T-helper 9 cell (primary cell): ENCODE measurements at places on chromosomes 7 and 10.
A peak's percentile ranks its signal among the peaks of the same experiment; 100 is the strongest.

DNA sequence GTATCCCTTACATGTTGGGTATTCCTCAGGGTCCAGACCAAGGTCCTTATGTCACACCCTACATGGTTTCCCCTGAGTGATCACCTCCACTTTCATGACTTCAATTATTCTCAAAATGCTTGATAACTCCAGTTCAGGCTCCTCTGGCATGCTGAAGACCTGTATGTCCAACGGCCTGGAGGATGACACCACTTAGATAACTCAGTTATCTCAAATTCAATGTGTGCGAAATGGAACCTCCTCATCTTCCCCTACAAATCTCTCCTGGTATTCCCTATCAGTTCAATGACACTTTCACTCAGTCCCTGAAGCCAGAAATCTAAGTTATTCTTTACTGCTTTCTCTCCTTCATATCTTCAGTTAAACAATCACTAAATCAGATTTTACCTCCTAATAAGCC is 8.7 kb upstream of the LUC7L2 start:
- DNase-seq, result no peak

- DNase-seq, result no peak
Observed at GRCh38 chr7:152591976-152592375, 84.0 kb downstream of the XRCC2 start.

DNA sequence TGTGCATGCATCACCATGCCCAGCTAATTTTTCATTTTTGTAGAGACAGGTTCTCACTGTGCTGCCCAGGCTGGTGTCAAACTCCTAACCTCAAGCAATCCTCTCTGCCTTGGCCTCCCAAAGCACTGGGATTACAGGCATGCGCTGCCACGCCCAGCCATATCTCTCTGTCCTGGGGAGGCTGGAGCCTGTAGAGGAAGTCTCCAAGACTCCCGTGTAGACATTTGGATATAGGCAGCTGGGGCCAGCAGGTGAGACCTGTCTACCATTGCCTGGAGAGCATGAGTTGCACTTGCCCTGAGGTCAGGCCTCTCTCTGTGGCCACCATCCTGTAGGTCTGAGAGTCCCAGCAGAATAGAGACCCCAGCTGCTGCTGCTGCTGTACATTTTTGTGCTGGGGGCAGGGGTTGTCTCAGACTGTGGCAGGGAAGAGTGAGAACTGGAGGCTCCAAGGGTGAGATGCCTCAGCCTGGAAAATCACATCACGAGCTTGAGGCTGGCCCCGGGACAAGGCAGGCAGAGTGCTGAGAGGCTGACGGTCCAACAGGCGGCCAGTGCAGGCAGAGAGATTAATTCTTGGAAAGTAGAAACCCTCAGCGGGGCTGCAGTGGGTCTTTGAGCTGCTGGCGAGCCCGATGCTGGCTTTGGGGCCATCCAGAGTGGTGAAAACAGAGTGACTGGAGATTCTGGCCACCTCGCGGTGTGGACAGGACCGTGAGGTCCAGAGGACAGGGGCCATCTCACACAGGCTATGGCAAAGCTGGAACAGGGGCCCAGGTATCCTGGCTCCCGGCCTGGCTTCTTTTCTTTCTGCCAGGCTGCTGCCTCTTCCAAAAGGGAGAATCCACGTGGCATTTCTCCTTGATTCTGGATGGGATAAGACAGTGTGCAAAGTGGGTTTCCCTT is 60.9 kb downstream of the TMEM270 start:
- no peak for DNase-seq

DNA sequence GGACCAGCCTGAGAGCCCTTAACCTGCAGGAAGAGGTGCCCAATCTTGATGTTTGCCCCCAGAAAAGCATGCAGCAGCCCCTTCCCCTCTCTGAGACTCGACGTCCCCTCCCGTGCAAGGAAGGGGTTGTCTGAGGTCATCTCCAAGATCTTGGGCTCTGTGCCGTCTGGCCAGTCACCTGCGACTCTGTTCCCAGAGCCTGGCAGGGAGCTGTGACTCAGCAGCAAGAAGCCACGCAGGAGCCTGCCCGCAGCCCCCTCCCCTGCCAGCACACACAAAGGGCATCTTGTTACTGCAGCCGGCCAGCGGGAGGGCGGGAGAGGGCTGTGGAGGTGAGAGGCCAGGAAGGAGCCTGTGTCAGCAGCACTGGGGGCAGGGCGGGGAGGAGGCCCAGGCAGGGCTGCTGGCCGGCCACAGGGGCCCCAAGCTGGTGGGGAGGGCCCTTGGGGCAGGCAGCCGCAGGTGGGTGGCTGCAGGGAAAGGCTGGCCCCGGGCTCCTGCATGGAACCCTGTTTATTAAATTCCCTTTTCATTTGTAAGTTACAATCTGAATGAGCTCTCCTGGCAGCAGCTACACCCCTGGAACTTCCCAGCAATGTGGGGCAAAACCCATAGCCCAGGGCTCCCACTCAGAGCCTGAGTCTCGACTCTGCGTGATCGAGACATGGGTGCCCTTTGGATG is 103.7 kb upstream of the ZMIZ1 start:
- no peak for DNase-seq

- DNase-seq, result no peak
Observed at GRCh38 chr7:150751702-150752101, 14.5 kb downstream of the GIMAP5 start.

DNA sequence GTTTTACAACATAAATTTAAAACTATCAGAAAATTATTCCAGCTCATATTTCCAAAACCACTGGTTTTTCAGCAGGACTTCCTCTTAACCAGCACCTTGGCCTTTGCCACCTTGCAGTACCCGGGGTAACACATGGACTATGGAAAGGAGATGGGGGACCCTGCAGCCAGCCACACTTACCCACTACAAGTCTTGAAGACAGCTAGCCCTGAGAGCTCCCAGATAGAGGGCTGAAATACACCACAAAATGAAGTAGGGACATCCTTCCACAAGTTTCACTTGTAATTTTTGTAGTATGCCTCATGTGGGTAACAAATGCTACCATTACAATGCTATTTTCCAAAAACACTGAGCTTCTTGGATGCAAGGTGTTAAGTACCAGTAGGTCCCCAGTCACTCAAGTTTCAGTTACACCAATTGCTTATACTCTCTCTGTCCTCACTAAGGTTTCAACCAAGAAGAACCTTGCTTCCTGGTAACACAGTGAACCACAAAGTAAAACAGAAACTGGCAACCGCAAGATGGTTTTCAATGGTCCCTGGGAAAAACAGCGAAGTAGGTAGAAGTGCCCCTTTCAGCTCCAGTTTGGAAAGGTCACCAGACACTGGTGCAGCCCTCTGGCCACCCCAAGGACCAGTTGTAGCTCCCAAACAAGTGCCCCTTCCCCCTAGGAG is 110.9 kb downstream of the SGMS1 start:
- DNase-seq, result no peak

GRCh38 chr7:129785685-129786514 is 166.9 kb downstream of the UBE2H start:
- DNase-seq, result no peak

DNA sequence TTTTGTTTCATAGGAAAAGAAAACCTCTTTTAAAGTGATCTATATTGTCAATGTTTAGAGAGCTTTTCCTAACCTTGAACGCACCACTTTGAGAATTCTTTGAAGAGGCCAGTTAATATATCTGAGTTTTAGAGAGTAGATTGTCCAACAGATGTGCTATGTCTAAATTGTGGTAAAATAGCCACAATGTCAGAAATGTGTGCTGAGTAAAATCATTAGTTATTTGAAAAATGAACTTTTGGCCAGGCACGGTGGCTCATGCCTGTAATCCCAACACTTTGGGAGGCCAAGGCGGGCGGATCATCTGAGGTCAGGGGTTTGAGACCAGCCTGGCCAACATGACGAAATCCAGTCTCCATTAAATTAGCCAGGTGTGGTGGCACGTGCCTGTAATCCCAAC is 61.6 kb upstream of the KIAA1217 start:
- DNase-seq, result no peak

- DNase-seq, result no peak
Observed at GRCh38 chr7:30459591-30460245, 18.9 kb downstream of the NOD1 start.

- no peak for DNase-seq
Observed at GRCh38 chr7:64610997-64611396, 48.1 kb upstream of the ZNF680 start.

DNA sequence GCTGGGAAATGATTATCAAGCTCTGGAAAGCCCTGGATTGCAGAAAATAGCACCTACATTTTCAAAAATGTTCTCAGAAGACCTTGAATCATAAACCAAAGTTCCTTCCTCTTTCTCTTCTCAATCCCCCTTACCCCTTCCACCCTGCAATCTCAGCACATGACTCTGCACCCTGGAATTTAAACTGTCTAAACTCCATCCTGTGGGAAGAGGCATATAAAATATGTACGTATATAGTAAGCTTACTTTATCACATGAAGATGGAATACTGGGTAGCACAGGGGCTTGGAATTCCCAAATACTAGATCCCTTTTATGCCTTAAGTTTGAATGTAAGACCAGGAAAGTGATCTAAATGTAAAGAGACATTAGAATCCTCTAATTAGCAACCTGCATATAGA is 7.7 kb downstream of the AGMO start:
- DNase-seq, result no peak

DNA sequence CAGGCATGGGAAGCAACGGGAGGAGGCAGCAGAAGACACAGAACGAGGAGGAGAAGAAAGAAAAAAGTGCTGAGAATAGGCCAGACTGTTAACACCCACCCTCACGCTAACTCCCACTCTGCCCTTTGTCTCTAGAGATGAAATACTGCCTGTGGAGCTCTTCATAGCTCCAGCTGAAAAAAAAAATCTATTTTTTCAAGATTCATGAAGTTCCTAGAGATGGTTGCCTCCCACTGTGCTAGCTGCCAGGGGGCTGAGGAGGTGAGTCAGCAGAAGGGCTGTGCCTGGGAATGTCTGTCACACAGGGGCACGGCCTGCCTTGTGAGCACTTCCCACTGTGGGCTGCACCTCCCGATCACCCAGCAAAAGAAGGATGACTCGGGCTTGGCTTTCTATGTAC is 144.5 kb downstream of the RNF216 start:
- DNase-seq, result no peak

DNA sequence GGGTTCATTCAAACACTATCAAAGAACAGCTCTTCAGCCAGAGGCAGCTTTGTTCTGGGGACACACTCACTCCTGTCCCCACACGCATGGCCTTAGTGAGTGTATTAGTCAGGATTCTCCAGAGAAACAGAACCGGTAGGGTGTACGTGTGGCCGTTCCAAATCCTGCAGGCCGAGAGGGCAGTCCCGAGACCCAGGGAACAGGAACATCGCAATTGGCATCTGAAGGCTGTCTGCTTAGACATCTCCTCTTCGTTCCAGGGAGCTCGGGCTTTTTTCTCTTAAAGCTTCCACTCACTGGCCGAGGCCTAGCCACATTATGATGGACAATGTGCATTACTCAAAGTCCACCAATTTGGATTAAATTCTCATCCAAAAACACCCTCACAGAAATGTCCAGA is 523.3 kb downstream of the GLRX3 start:
- no peak for DNase-seq

GRCh38 chr10:60290558-60290957 is 99.1 kb downstream of the ANK3 start:
- no peak for DNase-seq

- no peak for DNase-seq
Observed at GRCh38 chr10:122407375-122408125, 33.0 kb downstream of the PLEKHA1 start.

GRCh38 chr7:117564080-117564479 is 84.3 kb downstream of the CFTR start:
- no peak for DNase-seq

- DNase-seq, result no peak
Observed at GRCh38 chr10:116815641-116816415, 33.5 kb upstream of the ENO4 start.

GRCh38 chr7:7745966-7746365 is 27.6 kb upstream of the RPA3 start:
- no peak for DNase-seq

- no peak for DNase-seq
Observed at GRCh38 chr10:47316131-47316530, 6.1 kb upstream of the GDF2 start.

- DNase-seq, result no peak
Observed at GRCh38 chr7:118041251-118041878, 142.6 kb upstream of the LSM8 start.

- no peak for DNase-seq
Observed at GRCh38 chr10:12400266-12400931, 51.1 kb downstream of the CAMK1D start.

DNA sequence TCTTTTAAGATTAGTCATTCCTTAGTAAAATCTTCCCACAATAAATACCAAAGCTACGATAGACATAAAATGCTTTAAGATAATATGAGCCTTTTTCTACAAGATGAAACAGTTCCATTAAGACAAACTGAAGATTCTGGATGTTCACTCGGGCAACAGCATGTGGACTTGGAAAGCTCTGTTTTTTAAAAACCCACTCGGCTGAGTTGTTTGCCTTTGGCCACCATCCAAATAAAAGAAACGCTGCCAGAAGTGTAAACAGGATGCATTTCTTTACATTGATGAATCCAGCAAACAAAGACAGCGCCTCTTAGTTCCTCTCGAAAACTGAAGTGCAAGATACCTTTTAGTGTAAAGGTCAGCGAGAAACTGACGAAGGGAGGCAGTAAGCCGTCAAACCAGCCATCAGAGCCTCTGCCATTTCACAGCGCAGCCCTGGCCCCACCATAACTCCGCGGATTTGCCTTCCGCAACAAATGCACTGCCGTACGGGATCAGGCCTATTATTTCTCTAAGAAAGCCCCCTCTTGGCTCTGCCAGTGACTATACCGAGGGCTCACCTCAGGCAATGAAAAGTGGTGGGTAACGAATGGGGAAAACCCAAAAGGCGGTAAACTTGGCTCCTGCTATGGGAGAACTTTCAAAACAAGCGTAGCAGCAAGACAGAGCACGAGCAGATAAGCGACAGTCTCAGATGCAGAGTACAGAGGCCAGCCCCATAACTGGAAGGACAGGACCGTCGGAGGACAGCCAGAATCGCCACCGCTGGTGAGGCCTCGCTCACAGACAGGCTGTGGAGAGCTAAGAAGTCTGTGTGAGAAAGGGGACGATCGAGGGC is 41.4 kb downstream of the GNA12 start:
- DNase-seq, result no peak

- DNase-seq, result peak; percentile 65
Observed at GRCh38 chr10:71696628-71697326, 22.8 kb downstream of the C10orf105 start.

- no peak for DNase-seq
Observed at GRCh38 chr7:102198417-102198956, 88.2 kb upstream of the SH2B2 start.

- DNase-seq, result no peak
Observed at GRCh38 chr7:149770728-149771636, 2.4 kb downstream of the ZNF467 start.

DNA sequence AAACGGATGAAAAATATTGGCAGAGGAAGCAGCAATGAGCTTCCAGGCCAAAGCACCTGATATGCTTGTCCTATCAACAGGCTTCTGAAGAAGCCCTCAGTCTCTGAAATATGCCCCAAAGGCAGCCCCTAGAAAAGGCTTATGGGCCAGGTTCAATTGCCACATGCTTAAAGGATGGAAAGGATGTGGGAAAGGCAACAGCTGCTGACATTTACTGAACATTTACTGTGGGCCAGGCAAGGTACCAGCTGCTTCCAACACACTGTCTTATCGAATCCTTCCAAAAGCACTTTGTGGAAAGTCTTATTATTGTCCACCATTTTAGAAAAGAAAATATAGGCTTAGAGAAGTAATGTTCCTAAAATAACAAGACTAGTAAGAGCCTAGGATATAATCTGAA is 56.5 kb downstream of the DOCK4 start:
- DNase-seq, result no peak
